ENCODE measurements at places on chromosomes 16 and 17.

GRCh38 chr17:21532763-21533385, 156.7 kb downstream of the KCNJ12 start:
- DNase-seq, result no peak

DNA sequence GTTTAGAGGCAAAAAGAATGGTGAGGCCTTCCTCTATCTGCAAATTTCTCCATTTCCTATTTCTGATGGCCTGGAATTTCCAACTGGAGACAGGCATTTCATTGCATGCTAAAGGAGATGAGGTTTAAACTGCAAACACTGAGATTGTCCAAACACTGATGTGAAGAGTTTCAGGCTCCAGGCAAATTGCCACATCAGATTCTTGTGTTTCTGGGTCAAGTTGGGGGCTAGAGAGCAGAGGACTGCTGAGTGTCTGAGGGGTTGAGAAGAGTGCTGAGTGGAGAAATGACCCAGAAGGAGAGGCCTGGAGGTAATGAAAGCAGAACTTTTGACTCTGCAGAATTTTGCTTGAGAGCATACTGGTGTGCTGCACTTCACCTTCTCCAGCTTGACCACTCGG, 216.7 kb upstream of the MPHOSPH6 start:
- DNase-seq, result no peak

GRCh38 chr17:42407289-42407836, 15.7 kb downstream of the CAVIN1 start:
- no peak for DNase-seq

GRCh38 chr16:71754652-71755051, 30.2 kb upstream of the PHLPP2 start:
- DNase-seq, result no peak

- no peak for DNase-seq
Observed at GRCh38 chr17:14297161-14297851, 3.6 kb upstream of the HS3ST3B1 start.

DNA sequence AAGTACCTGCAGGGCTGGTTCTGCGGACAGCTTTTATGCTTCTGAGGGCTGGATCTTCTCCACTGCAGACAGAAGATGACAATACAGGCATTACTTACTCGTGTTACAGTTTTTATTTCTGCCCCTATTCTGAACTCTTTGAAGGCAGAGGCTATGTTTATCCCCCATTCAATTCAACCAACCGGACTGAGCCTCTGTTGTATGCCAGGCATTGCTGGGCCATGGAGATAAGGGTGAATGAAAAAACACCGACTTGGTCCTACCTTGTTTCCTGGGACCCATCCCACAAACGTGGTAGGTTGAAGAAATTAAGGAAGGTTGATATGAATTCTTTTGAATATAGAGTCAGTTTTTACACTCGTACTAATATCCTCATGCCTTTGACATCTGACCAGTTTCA, 10.0 kb upstream of the HP start:
- no peak for DNase-seq

GRCh38 chr16:4283939-4284338, 11.1 kb upstream of the TFAP4 start:
- DNase-seq, result no peak

- DNase-seq, result no peak
Observed at GRCh38 chr16:47254756-47255155, 111.0 kb upstream of the NETO2 start.

- DNase-seq, result no peak
Observed at GRCh38 chr16:1908184-1908583, 10.0 kb downstream of the HS3ST6 start.

DNA sequence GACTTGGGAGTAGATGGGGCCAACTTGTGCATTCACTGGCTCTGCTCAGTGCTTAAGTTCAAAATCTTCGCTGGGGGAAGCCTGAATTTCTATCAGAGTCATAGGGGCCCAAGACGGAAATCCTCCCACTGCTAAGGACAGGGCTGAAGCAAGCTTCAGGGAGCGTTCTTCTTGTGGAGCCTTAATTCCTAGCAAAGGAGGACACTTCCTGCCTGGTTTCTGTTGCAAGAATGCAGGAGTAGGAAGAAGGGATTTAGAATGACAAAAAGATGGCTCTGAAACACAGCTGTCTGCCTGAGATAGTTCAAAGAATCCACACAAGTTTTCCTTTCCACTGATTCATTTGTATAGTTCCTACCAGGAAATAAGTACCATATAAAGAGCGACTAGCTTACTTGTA, 26.4 kb downstream of the PSME3IP1 start:
- no peak for DNase-seq

- no peak for DNase-seq
Observed at GRCh38 chr16:1320658-1321240, 11.3 kb downstream of the UBE2I start.

GRCh38 chr16:68779891-68780290, 42.8 kb downstream of the CDH1 start:
- no peak for DNase-seq

DNA sequence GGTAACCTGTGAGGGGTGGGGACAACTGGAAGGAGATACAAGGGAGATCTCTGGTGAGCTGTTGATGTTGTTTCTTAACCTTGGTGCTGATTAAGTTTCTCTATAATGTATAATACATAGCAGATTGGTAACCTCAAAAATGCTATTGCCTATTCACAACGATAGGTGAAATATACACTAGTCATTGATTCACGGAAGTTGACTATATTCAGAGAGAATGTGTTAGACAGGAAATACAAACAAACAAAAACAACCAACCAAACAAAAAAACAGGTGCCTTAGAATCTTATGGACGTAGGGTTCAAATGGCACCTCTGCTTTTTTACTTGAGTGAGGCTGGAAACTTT, 21.5 kb downstream of the HSD17B2 start:
- DNase-seq, result no peak

DNA sequence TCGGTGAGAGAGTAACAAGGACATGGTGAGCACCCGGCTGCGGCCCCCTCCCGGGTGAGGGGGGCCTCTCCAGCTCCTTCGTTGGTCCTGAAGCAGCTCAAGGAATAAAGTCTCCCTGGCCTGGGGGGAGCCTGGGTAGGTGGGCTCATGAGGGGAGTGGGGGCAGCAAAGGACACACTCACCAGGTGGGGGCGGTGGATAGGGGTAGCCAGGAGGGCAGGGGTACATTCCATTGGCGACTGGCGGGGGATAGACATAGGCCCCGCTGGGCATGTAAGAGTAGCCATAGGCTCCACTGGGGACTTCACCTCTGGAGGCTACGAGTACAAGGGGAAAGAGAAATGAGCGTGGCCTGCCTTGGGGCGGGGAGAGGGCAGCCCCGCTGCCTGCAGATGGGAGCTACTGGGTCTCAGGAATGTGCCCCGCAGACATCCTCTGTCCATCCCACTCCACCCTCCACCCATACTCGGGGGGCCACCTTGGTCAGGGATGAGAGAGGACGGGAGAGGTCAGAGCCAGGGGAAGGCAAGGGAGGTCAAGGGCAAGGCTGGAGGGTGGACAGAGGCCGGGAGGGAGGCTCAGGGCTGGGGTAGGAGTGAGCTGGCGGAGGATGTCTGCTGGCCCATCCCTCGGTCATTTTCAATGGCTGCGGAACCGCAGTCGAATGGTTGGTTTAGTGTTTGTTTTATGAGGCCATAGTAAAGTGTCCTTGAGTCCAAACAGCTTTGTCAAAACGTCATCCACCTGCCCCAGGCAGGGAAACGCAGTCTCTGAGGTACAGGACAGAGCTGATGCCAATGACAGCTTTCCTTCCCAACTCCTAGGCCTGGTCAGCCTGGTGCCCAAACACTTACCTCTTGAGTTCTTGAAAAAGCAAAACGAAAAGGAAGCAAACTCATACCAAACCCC, 3.7 kb upstream of the UNC13D start:
- no peak for DNase-seq

DNA sequence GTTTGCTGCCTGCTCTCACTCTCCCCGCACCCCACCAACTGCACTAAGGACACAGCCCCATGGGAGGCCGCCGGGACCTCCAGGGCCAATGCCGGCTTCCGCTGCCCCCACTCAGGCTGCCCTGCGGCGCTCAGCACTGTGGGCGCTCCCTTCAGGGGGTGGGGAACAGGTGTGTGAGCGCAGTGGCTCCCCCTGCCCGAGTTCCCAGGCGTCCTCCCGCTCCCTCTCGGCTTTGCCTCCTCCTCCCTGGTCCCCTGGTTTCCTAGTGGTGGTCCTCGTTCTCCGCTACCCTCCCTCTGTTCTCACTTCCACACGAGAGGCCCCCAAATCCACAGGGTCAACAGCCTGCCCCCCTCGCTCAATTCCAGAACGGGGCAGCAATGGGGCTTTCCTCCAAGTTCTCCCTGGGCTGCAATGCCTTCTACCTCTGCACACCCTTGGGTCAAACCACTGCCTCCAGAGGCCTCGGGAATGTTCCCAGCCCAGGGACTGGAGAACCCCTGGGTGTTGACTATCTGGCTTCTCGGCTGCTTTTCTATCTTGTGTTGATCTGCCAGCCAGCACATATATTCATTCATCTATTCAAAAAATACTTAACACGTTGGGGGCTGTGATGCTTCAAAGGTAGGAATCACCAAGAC, 9.9 kb downstream of the FOXJ1 start:
- DNase-seq, result no peak

GRCh38 chr17:80819422-80820164, 172.0 kb upstream of the CHMP6 start:
- no peak for DNase-seq

GRCh38 chr17:79929257-79930061, 90.2 kb upstream of the CBX4 start:
- DNase-seq, result no peak

GRCh38 chr17:60395508-60396065, 3.7 kb upstream of the USP32 start:
- no peak for DNase-seq

Measured in AG09319 (cell line).